SJCRH30 (cell line): ENCODE measurements at places on chromosomes 16 and 17. TPM values are rescaled to one million over a fixed set of nuclear protein-coding genes. Genes with fewer than 3 reads are reported as not detected.

The CSH2 gene
- not detected in 2 replicates for total RNA-seq

The KRTAP4-1 gene
- total RNA-seq = not detected in 2 replicates

The ZNF469 gene
- total RNA-seq = not detected in 2 replicates

The RAPGEFL1 gene
- 1.6 and 2.7 TPM in 2 replicates for total RNA-seq

The TSNAXIP1 gene
- 0.33 and 0.49 TPM in 2 replicates for total RNA-seq

The CTRB1 gene
- total RNA-seq = not detected in 2 replicates

The BCL6B gene
- 0.02 TPM in 1 of 2 replicates, not detected in the other for total RNA-seq

The RCVRN gene
- total RNA-seq = 0.06 TPM in 1 of 2 replicates, not detected in the other

The ZNF423 gene
- total RNA-seq = 6.7 and 7.9 TPM in 2 replicates

The PRSS22 gene
- not detected in 2 replicates for total RNA-seq

The CCDC200 gene
- total RNA-seq = not detected in 2 replicates

The FBF1 gene
- total RNA-seq = 10.3 and 13.5 TPM in 2 replicates

The IRF8 gene
- not detected in 2 replicates for total RNA-seq

The MRPL10 gene
- total RNA-seq = 45.1 and 46.7 TPM in 2 replicates

The ASIC2 gene
- not detected in 2 replicates for total RNA-seq

The CA7 gene
- total RNA-seq = not detected in 2 replicates

The ZP2 gene
- total RNA-seq = not detected in 2 replicates

The EVI2B gene
- total RNA-seq = not detected in 2 replicates

The TMEM92 gene
- not detected in 2 replicates for total RNA-seq

The NPIPB13 gene
- 2.3 and 3.9 TPM in 2 replicates for total RNA-seq

The TNFRSF17 gene
- not detected in 2 replicates for total RNA-seq

The TBC1D3G gene
- total RNA-seq = not detected in 2 replicates

The FN3KRP gene
- total RNA-seq = 58.0 and 60.9 TPM in 2 replicates

The ALOX12 gene
- total RNA-seq = not detected in 2 replicates

The HEATR9 gene
- total RNA-seq = not detected in 2 replicates

The GDE1 gene
- 39.5 and 45.3 TPM in 2 replicates for total RNA-seq

The C16orf96 gene
- total RNA-seq = not detected in 2 replicates

The SIAH1 gene
- total RNA-seq = 36.8 and 41.3 TPM in 2 replicates

The TBC1D3K gene
- total RNA-seq = not detected in 2 replicates

The TPSAB1 gene
- total RNA-seq = not detected in 2 replicates

The PPY gene
- total RNA-seq = not detected in 2 replicates

The BORCS6 gene
- 1.9 and 2.2 TPM in 2 replicates for total RNA-seq

The HOXB1 gene
- total RNA-seq = not detected in 2 replicates

The ATP1B2 gene
- 0.04 and 0.10 TPM in 2 replicates for total RNA-seq

The ACE gene
- 0.76 and 1.1 TPM in 2 replicates for total RNA-seq

The KRTAP9-2 gene
- not detected in 2 replicates for total RNA-seq

The TBC1D3D gene
- not detected in 2 replicates for total RNA-seq

The C17orf100 gene
- 1.4 and 1.9 TPM in 2 replicates for total RNA-seq

The UTP18 gene
- 51.7 and 57.9 TPM in 2 replicates for total RNA-seq

The SOX9 gene
- total RNA-seq = 104 and 105 TPM in 2 replicates

The MYH13 gene
- 0.46 and 0.57 TPM in 2 replicates for total RNA-seq

The PRDM7 gene
- not detected in 2 replicates for total RNA-seq

The CIITA gene
- total RNA-seq = 0.04 and 0.08 TPM in 2 replicates

The PIK3R5 gene
- total RNA-seq = not detected in 2 replicates

The CALB2 gene
- total RNA-seq = not detected in 2 replicates

The OR1G1 gene
- total RNA-seq = not detected in 2 replicates

The PSME3 gene
- 142 and 145 TPM in 2 replicates for total RNA-seq

The KRTAP1-5 gene
- total RNA-seq = not detected in 2 replicates

The PITPNM3 gene
- 39.2 and 39.7 TPM in 2 replicates for total RNA-seq

The RTN4RL1 gene
- 0.61 and 0.83 TPM in 2 replicates for total RNA-seq

The NDRG4 gene
- total RNA-seq = 8.7 and 9.0 TPM in 2 replicates

The PIPOX gene
- total RNA-seq = 91.7 and 96.8 TPM in 2 replicates

The VPS9D1 gene
- total RNA-seq = 2.2 and 2.5 TPM in 2 replicates

The KPNA2 gene
- 325 and 342 TPM in 2 replicates for total RNA-seq

The GCGR gene
- 0.04 TPM in 1 of 2 replicates, not detected in the other for total RNA-seq

The SLFN14 gene
- total RNA-seq = not detected in 2 replicates

The DNASE1L2 gene
- total RNA-seq = 0.96 and 1.7 TPM in 2 replicates
